Stimulated activated CD4-positive, alpha-beta T cell treated with anti-CD3 and anti-CD28 coated beads, TNF-alpha, amount 100 ng/mL, for 48 hours (primary cell): ENCODE measurements at places on chromosomes 4 and X.

- DNase-seq = no peak
Observed at GRCh38 chrX:77436271-77436670, 10.9 kb upstream of the FGF16 start.

DNA sequence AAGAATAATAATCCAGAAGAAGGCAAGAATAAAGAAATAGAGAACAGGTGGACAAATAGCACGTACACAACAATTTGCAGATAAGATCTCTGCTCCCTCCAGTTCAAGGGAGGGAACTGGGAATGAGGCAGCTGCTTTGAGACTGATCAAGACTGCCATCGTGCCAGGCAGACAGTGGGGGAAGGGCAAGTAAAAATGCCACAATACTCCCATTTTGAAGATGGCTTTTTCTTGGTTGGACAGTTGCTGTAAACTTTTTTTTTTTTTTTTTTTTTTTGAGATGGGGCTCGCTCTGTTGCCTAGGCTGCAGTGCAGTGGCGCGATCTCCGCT is 17.2 kb downstream of the USP11 start:
- no peak for DNase-seq

DNA sequence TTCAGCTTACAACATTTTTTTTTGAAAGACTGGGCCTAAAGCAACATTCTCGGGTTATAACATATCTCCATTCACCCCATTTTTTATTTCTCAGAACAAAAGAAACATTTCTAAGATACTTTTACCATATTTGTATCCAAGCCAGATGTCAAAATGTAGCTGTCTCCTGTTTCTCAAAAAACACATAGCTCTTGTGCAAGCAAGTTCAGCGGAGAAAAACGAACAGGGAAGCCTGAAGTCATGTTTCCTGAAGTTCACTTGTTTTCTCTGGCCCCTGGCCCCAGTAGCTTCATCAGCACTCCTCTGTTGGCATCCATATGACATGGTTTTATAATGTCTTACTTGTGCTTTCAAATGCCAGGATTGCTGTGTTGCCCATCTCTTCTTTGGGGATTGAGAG is 218.2 kb downstream of the BANK1 start:
- DNase-seq = no peak

GRCh38 chr4:183328832-183329231 is 6.6 kb upstream of the CLDN24 start:
- no peak for DNase-seq
